Activated CD4-positive, alpha-beta T cell treated with anti-CD3 and anti-CD28 coated beads, Interleukin-2, Interleukin-6, amounts not matched to agents 100 ng/mL and 50 ng/mL, durations not matched to agents 16 hours and 8 hours (primary cell): ENCODE measurements at places on chromosomes 5 and 9.

- DNase-seq: peak; percentile 54
Observed at GRCh38 chr5:1111727-1112289, at the start of gene SLC12A7. TSS of gene SLC12A7 (minus strand) at chr5:1112063. CDS start at chr5:1111991, 72 bp downstream.

- DNase-seq: no peak
Observed at GRCh38 chr5:52491071-52491787, 296.5 kb upstream of the ITGA1 start.

DNA sequence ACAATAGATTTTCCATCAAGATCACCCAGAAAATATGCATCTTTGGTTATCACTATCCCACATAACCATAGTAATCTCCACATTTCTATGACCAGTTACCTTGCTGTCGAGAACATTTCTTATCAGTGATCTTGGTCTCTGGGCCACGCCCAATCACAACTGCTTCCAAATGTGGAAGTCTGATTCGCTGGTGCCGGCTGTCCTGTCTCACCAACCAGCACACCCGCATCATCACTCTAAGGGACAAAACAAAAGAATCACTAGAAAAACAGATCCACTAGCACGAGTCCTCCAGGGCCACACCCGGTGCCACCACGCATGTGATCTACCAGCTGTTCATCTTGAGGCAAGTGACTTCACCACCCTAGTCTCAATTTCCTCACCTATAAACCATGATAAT, 11.8 kb downstream of the APTX start:
- DNase-seq: no peak

- no peak for DNase-seq
Observed at GRCh38 chr5:139642891-139643871, 5.0 kb upstream of the CXXC5 start.

DNA sequence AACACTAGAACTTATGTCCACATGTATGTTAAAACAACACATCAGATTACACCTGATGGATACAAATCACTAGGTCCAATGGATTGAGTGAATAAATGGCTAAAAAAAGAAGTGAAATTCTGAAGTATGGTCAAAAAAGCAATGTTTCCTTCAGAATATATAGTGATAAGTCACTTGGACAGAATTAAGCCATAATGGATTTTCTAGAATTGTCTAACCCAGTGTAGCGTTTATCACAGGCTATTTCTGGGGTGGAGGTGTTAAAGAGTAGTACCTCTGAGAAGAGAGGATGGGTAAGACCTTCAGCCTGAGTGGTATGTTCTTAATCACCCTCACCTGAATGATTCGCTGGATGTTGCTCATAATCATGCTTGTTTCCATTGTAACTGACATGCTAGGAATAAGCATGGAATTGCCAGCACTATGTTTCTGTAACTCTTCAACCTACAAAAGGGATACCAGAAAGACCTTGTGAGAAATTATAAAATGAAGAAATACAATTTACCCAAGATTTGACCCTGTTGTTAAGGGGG, 33.2 kb downstream of the SLC31A2 start:
- no peak for DNase-seq

GRCh38 chr5:157917899-157918809, 59.2 kb upstream of the CLINT1 start:
- peak; percentile 81 for DNase-seq

- no peak for DNase-seq
Observed at GRCh38 chr9:88664773-88665172, 129.8 kb downstream of the NXNL2 start.
